D721Med (cell line): ENCODE measurements at places on chromosomes 13 and 19.

DNA sequence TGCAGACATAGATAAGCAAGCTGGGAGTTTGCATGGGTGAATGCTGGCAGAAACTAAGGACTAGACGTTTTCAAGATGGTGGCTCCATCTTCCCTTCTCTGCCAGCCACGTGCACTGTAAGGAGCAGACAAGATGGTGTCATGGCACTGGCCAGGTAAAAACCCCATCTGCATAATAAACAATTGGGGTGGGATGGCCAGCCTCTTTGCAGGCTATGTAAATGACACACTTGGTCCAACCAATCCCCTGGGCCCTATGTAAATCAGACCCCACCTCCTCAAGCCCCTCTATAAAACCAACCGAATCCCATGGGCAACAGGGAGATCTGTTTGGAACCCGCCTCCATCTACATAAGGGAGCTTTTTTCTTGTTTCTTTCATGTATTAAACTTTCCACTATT lies 2.4 kb upstream of the OR7A5 start:
- DNase-seq: no peak

DNA sequence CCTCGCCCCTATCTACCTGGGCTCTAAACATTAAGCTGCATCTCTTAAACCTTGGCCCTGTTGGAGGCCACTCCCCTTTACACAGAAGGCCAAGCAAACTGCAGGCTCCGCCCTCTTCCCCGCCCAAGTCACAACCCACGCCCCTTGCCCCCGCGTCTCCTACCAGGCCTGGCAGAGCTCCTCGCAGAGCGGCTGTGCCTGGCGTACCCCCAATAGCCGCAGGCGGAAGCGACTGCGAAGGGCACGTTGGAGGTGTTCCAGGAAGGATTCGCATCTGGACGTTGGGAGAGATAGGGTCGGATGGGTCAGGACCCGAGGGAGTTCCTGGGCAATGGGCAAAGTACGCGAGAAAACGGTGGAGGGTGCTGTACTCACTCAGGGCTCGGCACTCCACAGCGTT lies 5.9 kb downstream of the RTBDN start:
- no peak for DNase-seq

GRCh38 chr19:8630796-8631424 lies 477 bp downstream of the NFILZ start:
- no peak for DNase-seq

GRCh38 chr13:80338781-80339562 lies 2.0 kb downstream of the SPRY2 start:
- DNase-seq: no peak

GRCh38 chr19:50994129-50994528 lies 7.3 kb downstream of the KLK8 start:
- no peak for DNase-seq

GRCh38 chr19:52670046-52670445 lies 31.9 kb upstream of the ZNF83 start:
- no peak for DNase-seq

DNA sequence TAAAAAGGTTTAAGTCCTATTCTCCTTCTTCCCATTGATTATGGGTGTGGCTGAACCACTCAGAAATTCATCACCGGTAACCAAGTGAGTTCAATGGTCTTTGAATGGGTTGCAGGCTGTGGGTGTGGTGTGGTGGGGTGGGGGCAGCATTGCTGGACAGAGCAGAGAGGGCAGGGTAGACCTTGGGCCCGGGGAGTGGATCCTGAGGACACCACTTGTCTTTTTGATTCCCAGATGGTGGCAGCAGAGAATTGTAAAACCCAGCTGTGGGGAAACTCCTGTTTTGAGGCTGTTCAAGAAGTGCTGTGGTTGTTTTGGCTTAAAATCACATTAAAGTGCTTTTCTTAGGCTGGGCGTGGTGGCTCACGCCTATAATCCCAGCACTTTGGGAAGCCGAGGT lies 45.8 kb upstream of the RGCC start:
- no peak for DNase-seq

GRCh38 chr19:33524024-33524664 lies 2.6 kb upstream of the PEPD start:
- no peak for DNase-seq

- no peak for DNase-seq
Measured at GRCh38 chr19:15293781-15294491, 38.4 kb downstream of the BRD4 start.

GRCh38 chr13:112672651-112673284 lies 17.1 kb upstream of the ATP11A start:
- DNase-seq: no peak

DNA sequence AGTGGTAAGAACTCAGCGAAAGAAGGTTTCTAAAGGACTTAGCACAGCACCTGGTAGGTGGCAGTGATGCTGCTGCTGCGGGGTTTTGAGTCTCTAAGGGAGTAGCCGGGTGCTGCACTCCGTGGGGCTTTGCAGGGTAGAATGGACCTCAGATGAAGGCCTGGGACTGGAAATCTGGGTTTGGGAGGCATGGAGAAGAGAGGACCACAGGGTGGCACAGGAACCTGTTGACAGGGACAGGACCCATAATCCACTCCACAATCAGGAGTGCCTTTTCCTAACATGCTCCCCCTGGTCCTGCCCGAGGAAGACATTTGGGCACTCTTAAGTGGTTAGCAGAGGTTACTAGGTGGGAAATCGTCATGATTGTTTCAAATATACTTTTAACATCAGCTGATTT lies 29.8 kb downstream of the TDRD12 start:
- no peak for DNase-seq

GRCh38 chr13:97318532-97318931 lies 96.4 kb downstream of the MBNL2 start:
- DNase-seq: no peak

- no peak for DNase-seq
Measured at GRCh38 chr13:43529796-43530195, 257.0 kb downstream of the ENOX1 start.

DNA sequence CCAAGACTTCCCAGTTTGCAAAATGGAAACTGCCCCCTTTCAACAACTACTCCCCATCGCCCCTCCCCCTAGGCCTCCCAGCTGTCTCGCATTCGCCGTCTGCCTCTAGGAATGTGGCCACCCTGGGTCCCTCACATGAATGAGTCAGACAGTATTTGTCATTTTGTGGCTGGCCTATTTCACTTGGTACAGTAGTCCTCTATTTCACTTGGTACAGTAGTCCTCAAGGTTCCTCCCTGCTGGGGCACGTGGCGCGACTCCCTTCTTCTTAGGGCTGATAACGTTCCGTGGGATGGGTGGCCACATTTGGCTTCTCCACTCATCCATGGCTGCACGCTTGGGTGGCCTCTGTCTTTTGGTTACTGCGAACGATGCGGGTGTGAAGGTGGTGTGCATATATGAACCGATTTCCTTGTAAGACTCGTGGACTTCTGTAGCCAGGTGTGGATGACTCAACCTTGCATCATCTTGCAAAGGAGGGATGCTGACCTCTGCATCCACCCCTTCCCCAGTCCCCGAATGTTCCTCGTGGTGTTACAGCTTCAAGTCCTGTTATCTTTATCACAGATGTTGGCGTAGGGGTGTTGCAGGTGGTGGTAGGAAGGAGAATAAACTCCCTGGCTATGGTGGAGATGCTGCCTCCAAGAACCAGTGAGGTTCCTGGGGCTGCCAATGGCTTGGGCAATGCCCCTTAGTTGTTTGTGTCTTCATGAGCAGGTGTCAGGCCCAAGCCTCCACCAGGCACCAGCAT lies 112.1 kb upstream of the SOX1 start:
- no peak for DNase-seq

- DNase-seq: no peak
Measured at GRCh38 chr13:28420704-28421103, 74.2 kb downstream of the FLT1 start.
